Activated naive CD8-positive, alpha-beta T cell treated with anti-CD3 and anti-CD28 coated beads, Interleukin-2, amount 50 U/mL, for 24 hours (primary cell): ENCODE measurements at places on chromosomes 1 and 21.
A peak's percentile ranks its signal among the peaks of the same experiment; 100 is the strongest.

GRCh38 chr1:244653439-244654107 lies 647 bp downstream of the DESI2 start:
- DNase-seq: peak; percentile 30

DNA sequence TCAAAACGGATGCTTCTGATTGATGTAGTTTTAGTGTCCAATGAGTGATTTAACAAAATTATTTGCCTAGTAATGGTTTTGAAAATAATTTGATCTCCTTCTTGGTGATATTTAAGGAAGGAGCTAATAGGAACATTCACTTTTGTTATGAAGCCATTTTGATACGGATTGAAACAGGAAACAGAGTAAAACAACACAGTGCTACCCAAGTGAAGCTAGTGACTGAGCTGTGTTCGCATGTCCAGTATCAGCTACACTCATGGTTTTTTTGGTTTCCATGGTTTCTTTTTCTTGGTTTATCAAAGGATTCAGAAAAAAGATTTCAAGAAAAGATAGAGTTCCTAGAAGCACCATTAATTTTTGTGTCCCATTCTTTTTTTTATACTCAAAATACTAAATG lies 40.1 kb upstream of the PLEKHO1 start:
- no peak for DNase-seq

GRCh38 chr1:53120659-53121058 lies 21.8 kb downstream of the SLC1A7 start:
- DNase-seq: no peak

DNA sequence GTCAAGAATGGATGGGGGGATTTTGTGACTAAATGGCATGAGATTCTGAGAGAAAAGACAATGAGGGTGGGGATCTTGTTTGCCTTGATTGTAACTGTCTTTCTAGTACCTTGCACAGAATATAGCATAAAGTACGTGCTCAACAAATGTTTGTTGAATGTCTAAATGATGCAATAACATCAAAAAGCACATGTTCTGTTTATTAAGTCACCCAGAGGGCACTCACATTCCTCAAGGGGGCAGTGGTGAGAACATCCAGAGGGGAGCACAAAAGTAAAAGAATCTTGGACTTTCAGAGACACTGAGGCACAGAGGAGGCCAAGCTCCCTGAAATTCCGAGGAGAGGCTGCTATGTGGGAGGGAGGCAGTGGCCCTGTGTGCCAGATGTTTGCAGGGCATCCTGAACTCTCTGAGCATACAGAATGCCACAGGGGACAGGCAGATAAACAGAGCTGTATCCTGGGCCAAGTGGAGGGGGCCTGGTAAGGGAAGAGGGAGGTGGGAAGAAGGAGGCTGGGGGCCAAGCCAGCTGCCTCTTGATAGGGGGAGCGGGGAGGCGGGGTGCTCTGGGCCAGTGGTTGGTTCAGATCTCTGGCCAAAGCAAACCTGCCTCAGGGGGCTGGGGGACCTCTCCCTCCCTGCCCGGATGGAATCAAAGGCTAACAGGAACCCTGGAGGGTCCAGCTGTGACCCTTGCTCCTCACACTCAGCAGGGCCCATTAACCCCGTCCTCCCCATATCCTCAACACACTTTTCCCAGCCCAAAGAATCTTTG lies 6.5 kb upstream of the ATP1A2 start:
- DNase-seq: peak; percentile 40

GRCh38 chr21:21387916-21388315 lies 389.7 kb downstream of the NCAM2 start:
- DNase-seq: no peak
